ENCODE measurements at places on chromosomes 3 and 15. TPM values are rescaled to one million over a fixed set of nuclear protein-coding genes. Genes with fewer than 3 reads are reported as not detected.

Gene SPSB4
- 18.2 TPM for total RNA-seq

Gene TLR9
- not detected for total RNA-seq

Gene CMTM8
- total RNA-seq: 31.4 TPM

Gene NEIL1
- total RNA-seq: 112 TPM

Gene CFAP100
- total RNA-seq: not detected

Gene ATP10A
- 1.3 TPM for total RNA-seq

Gene SNTN
- not detected for total RNA-seq

Data from body of pancreas (tissue), 4 donors.